ENCODE measurements at places on chromosomes 3 and 15.

DNA sequence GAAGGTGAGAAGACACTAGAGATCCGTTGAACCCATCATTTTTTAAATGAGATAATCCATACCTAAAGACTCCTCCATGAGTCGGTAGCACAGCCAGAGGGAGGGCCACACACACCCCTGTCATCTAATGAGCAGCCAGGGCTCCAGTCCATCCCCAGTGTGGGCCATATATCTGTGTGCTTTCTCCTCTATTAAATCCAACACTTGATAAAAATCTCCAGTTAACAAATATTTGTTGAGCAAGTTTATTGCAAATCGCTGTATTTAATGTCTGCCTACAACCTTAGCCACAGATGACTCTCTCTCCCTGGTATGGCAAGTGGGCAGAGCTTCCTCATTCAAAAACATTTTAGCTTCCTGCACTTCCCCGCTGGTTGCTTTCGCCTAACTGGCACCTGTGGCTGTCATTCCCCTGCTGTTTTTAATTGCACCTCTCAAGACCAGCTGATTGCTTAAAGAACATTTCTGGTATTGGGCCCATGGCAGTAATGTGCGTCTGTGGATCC lies 82.8 kb downstream of the SMAD3 start:
- no peak for DNase-seq

- no peak for DNase-seq
Measured at GRCh38 chr3:160226026-160226907, 1.0 kb downstream of the C3orf80 start.

DNA sequence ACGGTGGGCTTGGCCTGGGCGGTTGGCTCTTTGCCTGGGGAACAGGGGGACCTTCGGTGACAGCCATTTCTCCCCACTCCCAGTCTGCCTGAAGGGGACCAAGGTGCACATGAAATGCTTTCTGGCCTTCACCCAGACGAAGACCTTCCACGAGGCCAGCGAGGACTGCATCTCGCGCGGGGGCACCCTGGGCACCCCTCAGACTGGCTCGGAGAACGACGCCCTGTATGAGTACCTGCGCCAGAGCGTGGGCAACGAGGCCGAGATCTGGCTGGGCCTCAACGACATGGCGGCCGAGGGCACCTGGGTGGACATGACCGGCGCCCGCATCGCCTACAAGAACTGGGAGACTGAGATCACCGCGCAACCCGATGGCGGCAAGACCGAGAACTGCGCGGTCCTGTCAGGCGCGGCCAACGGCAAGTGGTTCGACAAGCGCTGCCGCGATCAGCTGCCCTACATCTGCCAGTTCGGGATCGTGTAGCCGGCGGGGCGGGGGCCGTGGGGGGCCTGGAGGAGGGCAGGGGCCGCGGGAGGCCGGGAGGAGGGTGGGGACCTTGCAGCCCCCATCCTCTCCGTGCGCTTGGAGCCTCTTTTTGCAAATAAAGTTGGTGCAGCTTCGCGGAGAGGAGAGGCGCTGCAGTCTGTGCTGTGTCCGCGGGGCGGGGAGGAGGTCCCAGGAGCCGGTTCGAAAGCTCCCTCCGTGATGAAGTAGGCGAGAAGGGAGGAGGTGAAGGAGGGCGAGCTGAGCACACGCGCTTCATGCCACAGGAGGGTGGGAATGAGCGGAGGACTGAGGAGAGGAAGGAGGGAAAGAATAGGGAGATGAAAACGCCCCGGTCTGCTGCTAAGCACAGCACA lies 9.6 kb downstream of the CLEC3B start:
- DNase-seq = no peak

DNA sequence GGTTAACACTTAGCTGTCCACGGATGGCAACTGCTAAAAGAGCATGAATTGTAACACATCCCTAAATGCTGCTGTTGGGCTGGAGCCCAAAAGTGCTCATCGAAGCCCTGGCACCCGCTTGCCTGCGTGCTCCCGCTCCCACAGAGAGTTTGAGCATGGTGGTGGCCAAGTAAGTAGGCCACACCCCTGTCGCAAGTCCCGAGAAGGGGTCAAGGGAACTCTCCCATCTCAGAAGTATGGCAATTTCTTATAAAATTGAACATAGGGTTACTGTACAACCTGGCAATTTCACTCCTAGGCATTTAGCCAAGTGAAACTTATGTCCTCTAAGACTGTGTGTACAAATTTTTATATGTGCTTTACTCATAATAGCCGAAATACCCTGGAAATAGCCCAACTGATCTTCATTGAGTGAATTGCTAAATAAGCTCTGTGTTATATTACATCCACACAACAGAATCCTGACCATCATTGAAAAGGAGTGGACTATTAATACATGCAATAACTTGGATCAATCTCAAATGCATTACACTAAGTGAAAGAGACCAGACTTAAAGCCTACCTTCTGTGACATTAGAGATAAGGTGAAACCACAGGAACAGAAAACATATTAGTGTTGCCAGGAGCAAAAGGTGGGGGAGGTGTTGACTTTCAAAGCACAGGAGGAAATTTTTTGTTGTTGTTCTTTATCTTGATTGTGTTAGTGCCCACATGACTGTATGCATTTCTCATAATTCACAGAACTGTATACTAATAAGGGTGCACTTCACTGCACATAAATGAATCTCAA lies 1.5 kb upstream of the GCSAM start:
- DNase-seq = no peak

DNA sequence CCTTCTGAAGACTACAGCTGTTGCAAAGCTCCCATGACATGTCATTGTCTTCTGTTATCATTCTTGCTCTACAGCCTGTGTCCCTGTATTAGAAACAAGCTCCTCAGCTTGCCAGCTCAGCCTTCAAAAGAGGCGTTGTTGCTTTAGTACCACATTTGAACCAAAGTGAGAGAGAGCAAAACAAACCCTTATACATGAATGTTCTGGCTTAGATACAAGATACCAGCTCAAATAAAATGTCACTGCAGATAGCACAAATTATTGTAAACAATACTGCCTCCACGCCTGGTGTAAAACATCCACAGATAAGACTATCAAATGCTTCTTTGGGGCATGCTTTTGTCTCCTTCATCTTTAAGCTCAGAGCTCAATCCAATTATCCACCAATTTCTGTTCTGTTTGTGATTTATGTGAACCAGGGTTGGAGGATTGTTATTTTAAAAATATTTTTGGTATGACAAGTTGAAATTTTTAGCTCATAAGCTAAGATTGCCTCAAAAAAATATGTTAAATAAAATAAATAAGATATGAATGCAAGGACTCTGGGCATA lies 403.6 kb upstream of the CDIN1 start:
- no peak for DNase-seq

- no peak for DNase-seq
Measured at GRCh38 chr3:31185062-31185357, 290.5 kb upstream of the GADL1 start.

DNA sequence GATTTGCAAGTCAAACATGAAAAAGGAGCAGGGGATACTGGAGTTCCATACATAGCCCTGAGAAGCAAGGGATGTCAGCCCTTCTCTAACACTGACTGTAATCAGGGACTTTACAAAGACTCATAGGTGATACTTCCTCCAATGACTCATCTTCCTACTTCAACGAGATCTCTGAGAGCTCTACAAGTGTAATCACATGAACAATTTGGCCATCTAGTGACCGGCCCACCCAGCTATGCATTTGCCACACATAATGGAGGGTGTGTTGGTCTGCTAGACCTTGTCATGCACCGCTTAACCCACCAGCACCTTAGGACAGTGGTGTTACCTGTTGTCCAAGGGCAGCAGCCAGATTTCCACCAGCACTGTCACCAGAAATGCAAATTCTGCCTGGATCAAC lies 75.3 kb downstream of the NCEH1 start:
- DNase-seq = no peak

Data from activated T-helper 1 cell treated with anti-CD3 and anti-CD28 coated beads, Interleukin-2, amount 50 U/mL, for 16 hours (primary cell).